ENCODE measurements at places on chromosomes 7 and 10.

- DNase-seq, result no peak
These were observed 16.1 kb downstream of the CCSER2 start for GRCh38 chr10:84344526-84344925.

DNA sequence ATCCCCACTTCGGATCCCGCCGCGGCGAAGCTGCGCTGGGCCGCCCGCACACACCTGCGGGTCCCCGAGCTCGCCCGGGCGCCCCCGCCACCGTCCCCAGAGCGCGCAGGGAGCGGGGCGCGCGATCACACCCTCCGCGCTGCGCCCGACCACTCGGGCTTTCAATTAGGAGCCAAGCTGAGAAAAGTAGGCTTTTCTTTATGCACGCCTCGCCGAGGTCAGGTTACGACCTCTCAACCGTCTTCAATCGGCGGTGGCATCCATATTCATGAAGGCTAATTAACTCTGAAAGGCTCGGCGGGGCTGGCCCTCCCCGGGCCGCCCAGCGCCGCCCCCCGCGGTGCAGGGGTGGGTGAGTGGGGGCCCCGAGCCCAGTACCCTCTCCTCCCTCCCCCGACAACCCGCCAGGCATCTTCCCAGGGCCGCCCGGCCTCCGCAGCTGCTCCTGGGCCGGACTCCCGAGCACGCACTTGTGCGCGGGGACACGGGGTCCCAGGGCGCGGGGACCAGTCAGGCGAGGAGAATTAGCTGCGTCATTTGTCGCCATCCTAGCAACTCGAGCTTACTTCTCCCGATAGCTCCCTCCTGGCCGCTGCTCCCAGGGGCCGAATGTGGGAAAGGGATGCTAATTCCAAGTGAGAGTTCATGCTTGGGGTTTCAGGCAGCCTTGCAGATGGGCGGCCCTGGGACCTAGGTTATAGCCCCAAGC is 155.5 kb upstream of the LYZL2 start:
- DNase-seq, result peak; percentile 34

DNA sequence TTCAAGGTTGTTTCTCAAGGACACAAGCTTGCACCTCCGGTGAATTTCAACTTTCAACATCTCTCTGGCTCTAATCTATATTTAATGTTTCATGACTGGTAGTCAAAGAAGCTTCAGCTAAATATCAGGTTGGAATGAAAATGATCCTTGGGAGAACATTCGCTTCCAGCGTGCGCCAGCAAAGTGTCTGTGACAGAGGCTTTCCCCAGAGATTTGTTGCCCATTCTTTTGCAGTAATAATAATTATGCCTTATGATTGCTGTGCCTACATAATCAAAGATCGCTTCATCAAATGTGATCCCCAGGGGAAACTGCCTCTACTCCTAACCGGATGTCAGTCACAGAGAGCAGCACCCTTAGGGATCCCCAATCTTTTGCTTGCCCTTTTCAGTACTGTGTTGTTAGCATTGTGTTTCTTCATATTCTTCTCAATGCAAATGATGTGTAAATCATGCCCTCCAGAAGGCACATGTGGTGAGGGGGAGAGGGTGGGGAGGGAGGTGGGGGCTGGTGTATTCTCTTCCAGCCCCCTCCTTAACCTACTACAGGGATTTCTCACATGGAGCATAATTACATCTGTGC is 30.5 kb downstream of the FZD1 start:
- DNase-seq, result no peak

DNA sequence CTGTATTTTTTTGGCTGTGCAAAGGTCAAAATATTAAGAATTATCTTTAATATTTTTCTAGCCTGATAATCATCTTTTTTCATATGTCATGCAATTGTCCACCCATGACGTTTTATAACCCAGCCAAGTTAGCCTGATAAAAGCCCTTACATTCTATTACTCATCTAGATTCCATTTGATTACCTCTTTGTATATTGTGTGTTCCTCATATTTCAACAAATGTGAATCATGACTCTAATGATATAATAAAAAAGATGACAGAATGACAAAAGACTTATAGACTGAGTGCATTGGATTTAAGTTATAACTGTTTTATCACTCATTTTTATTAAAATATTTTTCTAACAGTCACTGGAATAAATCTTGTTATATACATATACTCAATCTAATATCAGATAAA is 1560.0 kb upstream of the LRRTM3 start:
- DNase-seq, result no peak

- DNase-seq, result no peak
These were observed 86.7 kb upstream of the IKZF1 start for GRCh38 chr7:50217821-50218281.

- DNase-seq, result no peak
These were observed 1.8 kb downstream of the FRAT2 start for GRCh38 chr10:97332591-97333350.

DNA sequence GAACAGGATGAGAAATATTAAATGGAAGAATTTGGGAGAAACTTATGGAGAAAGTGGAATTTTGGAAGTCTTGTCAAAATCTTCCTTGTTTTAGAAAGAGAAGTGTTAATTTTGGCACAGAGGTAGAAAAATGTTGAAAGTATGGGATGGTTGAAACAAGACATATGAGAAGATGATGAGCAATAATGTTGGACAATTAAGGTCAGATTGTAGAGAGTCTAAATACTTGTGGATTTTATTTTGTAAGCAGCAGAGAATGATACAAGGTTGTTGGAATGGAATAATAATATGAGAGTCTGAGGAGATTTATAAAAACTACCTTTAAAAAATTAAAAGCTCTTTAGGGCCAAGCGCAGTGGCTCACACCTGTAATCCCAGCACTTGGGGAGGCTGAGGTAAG is 34.6 kb downstream of the PHTF2 start:
- DNase-seq, result no peak

GRCh38 chr10:78912361-78913218 is 156.2 kb upstream of the ZMIZ1 start:
- DNase-seq, result no peak

- DNase-seq, result no peak
These were observed 563.8 kb downstream of the PTPRN2 start for GRCh38 chr7:158023681-158024350.

DNA sequence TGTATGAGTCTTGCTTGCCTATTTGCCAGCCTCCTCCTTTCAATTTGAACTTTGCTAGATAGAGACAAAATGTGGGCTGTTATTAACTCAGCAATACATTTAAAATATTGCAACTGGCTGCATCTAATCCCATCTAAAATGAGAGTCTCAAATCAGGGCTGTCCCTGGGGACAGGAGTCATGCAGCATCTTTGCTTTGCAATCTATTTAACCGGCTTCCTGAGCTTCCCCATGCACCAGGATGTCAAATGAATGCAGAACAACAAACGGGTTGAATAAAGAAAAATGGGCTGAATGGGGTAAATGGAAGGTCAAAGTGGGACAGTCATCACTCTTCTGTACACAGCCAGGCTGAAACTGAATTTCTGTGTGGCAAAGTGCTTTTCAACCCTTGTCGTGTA is 89.2 kb downstream of the AOAH start:
- no peak for DNase-seq

- no peak for DNase-seq
These were observed 102.4 kb downstream of the MDFIC start for GRCh38 chr7:115024276-115024675.

GRCh38 chr7:22833957-22834356 is 11.3 kb upstream of the TOMM7 start:
- no peak for DNase-seq

DNA sequence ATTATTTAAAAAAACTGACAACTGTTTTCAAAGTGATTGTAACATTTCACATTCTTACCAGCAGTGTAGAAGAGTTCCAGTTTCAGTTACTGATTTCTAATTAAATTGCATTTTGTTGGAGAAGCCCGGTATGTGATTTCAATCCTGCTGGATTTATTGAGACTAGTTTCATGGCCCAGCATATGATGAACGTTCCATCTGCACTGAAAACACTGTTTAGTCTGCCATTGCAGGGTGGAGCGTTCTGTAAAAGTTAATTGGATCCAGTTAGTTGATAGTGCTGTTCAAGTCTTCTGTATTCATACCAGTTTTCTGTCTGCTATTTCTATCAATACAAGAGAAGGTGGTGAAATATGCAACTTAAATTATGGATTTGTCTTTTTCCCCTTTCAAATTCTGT is 37.3 kb upstream of the CCNY start:
- no peak for DNase-seq

DNA sequence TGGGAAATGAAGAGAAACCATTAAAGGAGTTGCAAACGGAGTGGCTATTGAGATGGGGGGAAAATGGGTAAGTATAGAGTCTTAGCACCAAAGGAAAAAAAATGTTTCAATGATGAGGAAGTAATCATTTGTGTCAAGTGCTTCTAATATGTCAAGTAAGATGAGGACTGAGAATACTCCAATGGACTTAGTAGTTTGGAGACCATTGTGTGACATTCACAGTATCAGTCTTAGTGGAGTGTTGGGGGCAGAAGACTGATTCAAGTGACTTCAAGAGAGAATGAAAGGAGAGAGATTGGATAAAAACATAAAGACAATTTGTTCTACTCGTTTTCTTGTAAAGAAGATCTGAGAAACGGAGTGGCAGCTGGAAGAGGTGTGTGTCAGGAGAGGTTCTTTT is 88.6 kb upstream of the ARID5B start:
- no peak for DNase-seq

DNA sequence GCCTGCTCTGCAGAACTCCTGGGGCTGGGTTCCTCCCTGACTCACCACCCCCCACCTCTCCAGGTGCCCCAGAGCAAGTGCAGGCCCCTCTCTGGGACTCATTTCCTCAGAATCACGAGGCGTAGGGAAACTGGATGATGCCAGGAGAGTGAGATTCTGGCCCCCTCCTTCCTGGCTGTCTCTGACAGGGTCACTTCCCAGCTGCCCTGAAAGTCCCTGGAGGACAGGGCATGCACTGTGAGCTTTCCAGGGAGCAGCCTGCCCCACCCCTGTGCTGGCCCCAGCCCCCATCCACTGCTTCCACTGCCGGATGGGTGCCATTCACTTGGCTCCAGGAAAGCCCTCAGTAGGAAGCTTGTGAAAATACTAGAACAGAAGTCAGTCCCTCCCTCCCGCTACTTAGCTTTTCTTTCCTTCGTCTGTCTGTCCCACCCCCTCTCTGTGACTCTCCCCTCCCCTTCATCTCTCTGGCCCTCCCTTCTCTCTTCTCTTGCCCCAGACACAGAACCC is 10.4 kb downstream of the TACR2 start:
- DNase-seq, result no peak

DNA sequence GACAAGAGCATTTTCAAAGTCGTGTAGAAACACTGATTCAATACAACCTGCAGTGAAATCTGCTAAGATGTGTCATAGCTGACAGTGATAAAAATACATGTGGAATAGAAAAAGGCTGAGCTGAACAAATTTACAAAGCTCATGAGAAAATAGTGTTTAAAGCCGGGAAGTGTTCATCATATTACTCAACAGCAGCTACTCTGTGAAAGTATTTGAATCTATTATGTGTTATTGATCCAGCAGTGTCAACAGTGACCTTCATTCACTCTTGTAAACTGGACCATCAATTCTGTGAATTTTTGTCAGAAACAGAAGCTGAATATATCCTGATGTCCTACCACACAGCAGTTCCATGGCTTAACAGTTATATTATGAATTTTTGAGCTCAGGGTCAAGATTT is 11.6 kb downstream of the DYDC1 start:
- DNase-seq, result no peak

GRCh38 chr7:127303102-127303501 is 50.4 kb upstream of the GRM8 start:
- no peak for DNase-seq

GRCh38 chr7:27774717-27775328 is 34.9 kb downstream of the TAX1BP1 start:
- DNase-seq, result no peak
